NCI-H146 (cell line): ENCODE measurements at places on chromosomes 2 and 18.
A peak's percentile ranks its signal among the peaks of the same experiment; 100 is the strongest.

DNA sequence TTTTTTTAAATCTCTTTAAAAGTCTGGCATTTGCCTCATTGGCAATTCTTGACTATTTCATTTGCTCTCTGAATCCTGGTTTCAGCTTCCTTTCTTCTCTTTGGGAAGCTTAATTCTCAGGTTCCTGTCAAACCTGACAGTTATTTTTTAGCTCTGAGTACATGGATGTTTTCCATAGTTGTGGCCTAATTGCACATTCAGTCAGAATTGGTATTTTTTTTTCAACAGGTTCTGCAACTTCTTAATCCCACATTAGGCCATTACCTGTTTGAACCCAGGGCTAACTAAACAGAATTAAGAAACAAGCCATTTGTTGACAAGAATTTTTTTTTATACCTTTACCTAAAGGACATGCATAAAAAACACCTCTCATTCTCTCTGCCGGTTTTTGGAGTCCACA, 338.8 kb downstream of the SETBP1 start:
- no peak for DNase-seq

GRCh38 chr18:3485153-3486149, 35.5 kb downstream of the TGIF1 start:
- DNase-seq, result no peak

DNA sequence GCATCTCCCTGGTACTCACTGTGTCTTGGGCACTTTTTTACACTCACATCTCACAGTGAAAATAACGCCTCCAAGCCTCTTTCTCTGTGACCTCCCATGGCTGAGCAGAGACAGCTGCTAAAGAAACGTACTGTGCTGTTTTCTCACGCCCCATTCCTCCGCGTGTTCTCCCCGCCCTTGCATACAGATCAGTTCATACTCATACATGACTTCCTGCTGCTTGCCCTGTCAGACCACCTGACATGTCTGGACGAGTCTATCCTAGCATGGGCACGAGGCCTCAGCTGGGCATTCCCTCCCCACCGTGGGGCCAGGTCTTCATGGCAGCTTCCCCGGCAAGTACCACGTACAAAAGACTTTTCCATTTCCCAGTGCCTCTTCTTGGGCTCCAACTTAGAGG, 21.2 kb upstream of the IL1A start:
- no peak for DNase-seq

DNA sequence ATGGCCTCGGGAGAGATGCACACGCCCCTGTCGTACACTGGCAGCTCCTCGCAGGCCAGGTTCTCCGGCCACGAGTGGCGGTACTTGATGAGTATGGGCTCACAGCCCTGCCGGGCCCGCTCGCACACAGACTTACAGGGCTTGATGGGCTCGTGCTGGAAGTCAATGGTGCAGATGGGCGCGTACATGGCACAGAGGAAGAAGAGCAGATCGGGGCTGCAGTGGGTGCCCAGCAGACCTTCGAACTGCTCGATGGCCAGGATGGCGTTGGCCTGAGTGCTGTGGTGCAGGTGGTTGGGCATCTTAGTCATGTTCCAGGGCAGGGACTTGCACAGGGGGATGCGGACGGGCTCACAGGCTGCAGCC, 359 bp downstream of the FRZB start:
- DNase-seq, result peak; percentile 49

DNA sequence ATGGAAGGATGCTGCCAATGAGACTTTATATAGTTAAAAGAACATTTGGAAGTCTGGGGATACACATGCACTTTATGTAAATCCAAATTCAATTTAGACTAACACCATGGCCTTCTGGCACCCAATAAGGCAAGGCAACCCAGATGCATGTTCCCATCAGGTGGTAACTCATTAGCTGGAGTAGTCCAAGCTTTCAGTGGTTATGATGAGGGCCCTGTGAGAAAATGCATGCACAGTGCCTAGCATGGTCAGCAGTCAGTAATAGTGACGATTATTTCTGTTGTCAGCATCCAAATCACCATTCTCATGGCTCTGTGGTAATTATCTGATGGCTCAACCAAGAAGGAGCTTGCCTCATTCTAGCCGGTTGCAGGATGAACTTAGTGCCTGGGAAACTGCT, 70.3 kb upstream of the CTLA4 start:
- no peak for DNase-seq

DNA sequence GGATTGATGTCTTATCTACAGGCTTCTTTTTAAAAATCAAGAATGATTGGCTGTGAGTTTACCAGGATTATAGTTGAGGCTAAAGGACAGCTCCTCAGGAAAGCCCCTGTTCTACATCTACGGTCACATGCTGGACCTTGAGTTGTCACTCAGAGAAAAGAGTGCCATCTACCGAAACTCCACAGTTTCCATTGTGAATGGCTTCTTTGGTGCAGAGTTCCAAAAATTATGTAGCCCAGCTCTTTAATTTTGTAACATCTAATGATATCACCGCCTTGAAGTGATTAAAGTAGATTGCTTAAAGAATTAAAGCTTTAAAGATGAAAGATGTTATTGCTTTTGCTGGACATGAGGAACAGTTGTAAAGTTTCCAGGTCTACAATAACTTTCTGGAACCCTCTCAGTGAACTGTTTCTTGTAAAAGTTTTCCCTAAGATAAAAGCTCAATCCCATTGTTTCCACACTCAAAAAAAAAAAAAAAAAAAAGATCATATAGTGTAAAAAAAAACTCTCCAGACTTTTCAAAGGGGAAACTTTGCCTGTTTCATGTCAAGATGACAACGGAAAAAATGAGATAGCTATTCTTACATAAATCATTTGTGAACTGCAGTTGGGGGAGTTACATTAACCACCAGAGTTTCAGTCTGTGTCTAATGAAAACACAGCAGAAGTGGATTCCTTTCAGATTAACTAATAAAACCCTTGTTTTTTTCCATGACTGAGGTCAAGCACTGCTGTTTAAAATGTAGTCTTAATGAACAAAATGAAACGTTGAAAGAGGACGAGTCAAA, 4.3 kb downstream of the COL3A1 start:
- no peak for DNase-seq

DNA sequence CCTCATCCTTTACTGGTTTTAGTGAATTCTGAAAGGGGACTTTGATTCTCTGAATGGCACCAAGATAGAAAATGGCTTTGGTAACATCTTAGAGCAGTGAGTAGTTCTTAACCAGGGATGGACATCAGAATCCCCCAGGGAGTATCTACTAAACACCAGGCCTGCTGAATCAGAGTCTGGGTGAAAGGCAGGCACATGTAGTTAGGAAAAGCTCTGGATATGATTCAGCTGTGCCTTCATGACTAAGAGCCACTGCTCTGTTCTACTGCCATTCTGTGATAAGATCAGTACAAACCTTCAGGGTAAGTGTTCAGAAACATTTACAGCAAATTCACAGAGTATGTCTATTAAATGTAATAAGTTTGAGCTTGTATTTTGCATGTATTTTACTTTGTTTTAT, 46.2 kb upstream of the B3GNT2 start:
- no peak for DNase-seq

DNA sequence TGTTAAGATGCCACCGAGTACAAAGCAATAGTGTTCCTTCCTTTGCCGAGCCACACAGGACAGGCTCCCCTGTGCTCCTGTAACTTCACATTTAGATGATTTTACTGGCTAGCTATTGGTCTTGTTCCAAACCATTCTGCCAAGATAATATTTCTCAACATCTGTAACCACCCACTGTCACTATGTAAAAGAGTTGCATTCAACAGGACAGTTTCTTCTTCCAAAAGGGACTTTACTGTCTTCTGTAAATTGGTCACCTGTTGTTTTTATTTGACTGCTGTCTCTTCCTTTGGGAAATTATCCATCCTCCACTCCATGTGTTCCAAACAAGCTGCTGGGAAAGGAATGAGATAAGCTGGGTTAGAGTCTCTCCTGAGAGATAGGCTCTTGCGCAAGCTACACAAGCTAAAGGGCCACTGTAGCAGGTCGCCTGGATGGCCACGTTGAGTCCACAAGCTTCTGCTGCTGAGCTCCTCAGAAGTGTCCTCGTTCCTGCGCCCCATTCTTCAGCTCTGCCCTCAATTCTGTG, 14.4 kb upstream of the BZW1 start:
- DNase-seq, result no peak

- no peak for DNase-seq
Measured at GRCh38 chr2:141137122-141137693, 993.6 kb downstream of the LRP1B start.

GRCh38 chr2:98869272-98869641, 66.8 kb downstream of the CRACDL start:
- DNase-seq, result peak; percentile 97

- no peak for DNase-seq
Measured at GRCh38 chr2:178825183-178825582, 18.0 kb upstream of the TTN start.

DNA sequence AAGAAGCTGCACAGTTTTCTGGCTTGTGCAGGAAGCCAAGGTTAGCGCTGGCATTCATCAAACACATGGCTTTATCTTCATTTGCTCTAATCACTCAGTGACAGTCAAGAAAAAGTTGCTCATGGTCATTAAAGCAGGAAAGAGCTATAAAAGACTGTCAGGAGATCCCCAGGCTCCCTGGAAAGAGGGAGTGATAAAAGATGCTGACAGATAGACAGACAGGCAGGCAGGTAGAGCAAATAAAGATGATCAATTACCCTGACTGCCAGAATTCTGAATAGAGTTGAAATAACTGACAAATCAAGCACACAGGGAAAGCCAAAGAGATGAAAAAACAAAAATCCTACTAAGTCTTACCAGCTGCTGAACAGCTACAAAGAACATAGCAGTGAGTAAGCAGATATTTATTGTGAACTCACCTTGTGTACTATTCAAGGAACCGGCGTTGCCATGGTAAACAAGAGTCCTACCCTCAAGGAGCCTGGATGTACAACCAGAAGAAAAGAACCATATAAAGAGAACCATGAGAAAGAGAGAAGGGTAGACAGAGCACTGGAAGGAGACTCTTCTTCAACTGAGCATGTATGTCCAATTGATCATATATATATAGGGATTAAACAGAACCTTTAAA, 68.0 kb downstream of the RNF152 start:
- DNase-seq, result no peak

- DNase-seq, result no peak
Measured at GRCh38 chr2:153462338-153462859, 16.2 kb downstream of the RPRM start.

- peak; percentile 54 for DNase-seq
Measured at GRCh38 chr2:25614711-25615110, 58.7 kb downstream of the DTNB start.

GRCh38 chr2:108604196-108604595, 69.9 kb downstream of the LIMS1 start:
- DNase-seq, result no peak

GRCh38 chr2:120231564-120231973, 8.4 kb upstream of the TMEM185B start:
- no peak for DNase-seq

DNA sequence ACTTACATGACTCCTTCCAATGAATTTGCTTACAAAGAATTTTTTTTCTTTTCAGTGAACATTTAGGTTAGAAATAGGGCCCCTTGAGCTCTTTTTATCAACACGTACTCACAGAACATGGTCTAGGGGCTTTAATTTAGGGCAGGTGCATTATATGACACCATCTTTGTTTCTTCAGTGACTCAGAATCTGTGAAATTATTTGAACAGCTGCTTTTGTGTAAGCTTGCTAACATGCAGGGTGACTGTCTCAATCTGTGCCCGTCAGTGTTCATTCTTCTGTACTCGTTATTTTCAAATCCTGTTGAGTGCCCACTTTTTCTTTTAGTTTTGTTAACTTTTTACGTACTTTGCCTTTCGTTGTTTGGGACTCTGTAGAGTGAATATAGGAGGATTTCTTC, 52.8 kb upstream of the CABYR start:
- peak; percentile 95 for DNase-seq

GRCh38 chr18:45168866-45169600, 446.2 kb upstream of the SLC14A2 start:
- no peak for DNase-seq

DNA sequence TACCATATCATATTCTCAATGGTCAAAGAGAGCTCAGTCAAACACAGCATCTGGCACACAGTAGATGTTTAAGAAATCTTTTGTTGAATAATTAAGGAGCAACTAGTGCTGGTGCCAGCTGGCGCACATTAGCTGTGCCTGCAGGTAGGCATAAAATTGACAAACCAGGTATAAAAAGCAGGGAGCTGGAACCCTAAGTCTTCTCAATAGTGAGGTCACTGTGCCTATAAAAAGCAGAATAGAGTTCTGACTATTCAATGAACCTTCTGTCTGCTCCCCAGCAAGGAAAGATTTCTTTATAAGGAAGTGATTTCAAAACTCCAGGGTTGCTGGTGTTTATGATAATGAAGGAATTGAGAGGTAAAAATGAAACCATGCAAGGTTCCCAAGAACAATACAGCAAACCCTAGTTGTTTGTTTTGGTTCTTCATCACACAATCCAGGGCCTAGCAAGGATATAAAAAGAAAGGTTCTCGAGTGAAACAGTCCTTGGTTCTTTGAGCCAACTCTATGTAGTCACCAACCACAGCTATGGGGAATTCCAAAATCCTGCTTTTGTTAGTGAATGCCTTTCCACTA, 76.1 kb downstream of the THADA start:
- no peak for DNase-seq

GRCh38 chr2:239934571-239935171, 90.5 kb downstream of the NDUFA10 start:
- peak; percentile 38 for DNase-seq

- no peak for DNase-seq
Measured at GRCh38 chr18:10116574-10116973, 202.8 kb downstream of the VAPA start.

DNA sequence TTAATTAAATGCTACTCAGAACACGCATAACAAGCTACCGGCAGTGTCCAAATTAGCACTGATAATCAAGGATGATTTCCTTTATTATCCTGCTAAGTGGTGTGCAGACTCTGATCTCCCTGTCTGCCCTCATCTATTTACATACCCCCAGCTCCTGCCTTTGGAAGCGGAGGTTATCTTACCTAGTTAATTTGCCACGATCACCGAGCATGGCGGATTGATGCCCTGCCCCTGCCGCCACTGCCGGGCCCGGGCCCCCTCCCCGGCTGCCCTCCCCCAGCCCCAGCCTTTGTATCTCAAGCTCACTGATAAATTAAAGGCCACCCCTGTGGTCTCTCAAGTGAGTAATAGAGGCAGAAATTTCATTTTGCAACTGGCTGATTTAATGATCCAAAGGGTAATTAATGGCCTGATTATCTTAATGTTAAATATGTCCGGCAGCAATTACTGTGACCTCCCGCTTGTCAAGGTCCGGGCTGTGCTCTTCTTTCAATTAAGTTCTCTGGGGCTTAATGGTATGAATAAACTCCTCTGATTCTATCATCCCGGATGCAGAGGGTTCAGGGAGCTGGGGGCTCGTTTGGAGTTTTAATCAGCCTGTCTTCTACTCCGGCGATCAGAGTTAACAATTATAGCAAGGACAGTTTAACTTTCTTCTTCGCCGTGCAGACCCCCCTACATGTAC, 113.4 kb downstream of the GBX2 start:
- peak; percentile 77 for DNase-seq

- no peak for DNase-seq
Measured at GRCh38 chr2:154640000-154640399, 58.5 kb upstream of the KCNJ3 start.

GRCh38 chr2:200104015-200104414, 148.6 kb downstream of the MAIP1 start:
- DNase-seq, result no peak

- DNase-seq, result no peak
Measured at GRCh38 chr2:239263231-239263630, 137.6 kb downstream of the HDAC4 start.

GRCh38 chr2:213057977-213058376, 93.4 kb downstream of the IKZF2 start:
- no peak for DNase-seq

- no peak for DNase-seq
Measured at GRCh38 chr2:198045227-198045626, 240.8 kb downstream of the PLCL1 start.

- DNase-seq, result peak; percentile 84
Measured at GRCh38 chr2:183244300-183244844, 120.1 kb downstream of the NUP35 start.
